ENCODE measurements at places on chromosomes 2 and 18. TPM values are rescaled to one million over a fixed set of nuclear protein-coding genes. Genes with fewer than 3 reads are reported as not detected.

DNA sequence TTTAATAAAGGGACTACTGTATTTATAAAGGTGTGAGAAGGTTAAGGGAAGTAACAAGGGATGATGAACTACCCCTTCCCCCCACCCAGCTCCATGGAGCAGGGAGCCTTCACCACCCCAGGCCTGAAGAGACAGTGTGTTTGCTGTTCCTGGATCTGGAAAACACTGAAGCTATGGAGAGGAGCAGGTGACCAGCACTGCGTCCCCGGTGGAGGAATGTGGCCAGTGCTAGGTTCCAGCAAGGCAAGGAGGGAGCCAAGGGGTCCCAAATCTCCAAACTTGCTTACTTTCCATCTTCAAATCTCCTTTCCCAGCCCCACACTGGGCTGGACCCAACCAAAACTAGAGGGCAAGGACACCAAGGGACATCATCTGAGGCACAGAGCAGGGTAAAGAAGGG lies 128.7 kb upstream of the CD302 start:
- no peak for DNase-seq

DNA sequence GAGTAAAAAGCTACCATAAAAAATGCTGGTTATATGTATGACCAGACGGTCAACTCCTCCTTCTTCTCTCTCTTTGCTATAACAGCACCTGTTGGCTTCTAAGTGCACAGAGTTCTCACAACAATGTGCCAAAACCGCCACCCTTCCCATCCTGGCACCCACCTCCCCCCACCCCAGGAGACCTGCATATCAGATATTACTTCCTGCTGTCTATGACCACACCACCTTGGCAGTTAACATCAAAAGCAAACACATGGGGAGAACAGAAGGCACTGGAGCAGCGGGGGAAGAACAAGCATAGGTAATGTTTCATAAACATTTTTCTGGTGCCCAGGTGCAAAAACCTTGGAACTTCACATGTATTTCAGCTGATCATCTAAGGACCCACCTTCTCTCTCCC lies 15.5 kb downstream of the SPRED2 start:
- no peak for DNase-seq

- DNase-seq, result no peak
These were observed 593 bp upstream of the ACTR2 start for GRCh38 chr2:65227020-65227455.

- no peak for DNase-seq
These were observed 23.7 kb downstream of the FARP2 start for GRCh38 chr2:241379481-241380480.

- no peak for DNase-seq
These were observed 197.4 kb downstream of the CAMKMT start for GRCh38 chr2:44559108-44559507.

Gene MPP4
- 0.25 TPM for total RNA-seq

Gene IFIH1
- not detected for total RNA-seq
